ENCODE measurements at places on chromosomes 1 and 21.

- no peak for DNase-seq
These were observed 78.2 kb downstream of the SLC66A1 start for GRCh38 chr1:19390166-19390850.

- DNase-seq = no peak
These were observed 336.5 kb downstream of the RPS6KC1 start for GRCh38 chr1:213387380-213388015.

- no peak for DNase-seq
These were observed 4.2 kb upstream of the COL6A1 start for GRCh38 chr21:45977396-45977795.

- no peak for DNase-seq
These were observed 4.3 kb downstream of the TSPAN2 start for GRCh38 chr1:115084902-115085511.

DNA sequence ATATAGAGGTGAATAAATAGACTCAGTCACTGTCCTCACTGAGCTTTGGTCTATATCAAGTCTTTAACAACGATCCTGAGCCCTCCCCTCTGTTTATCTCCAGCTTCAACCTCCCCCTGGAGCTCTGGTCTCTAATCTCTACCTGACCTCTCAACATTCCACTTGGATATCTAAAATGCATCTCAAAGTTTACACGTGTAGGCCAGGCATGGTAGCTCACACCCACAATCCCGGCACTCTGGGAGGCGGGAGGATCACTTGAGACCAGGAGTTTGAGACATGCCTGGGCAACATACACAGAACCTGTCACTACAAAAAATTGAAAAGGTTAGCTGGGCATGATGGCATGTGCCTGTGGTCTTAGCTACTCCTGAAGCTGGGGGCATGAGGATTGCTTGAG, 53.4 kb downstream of the GADD45A start:
- DNase-seq = no peak

DNA sequence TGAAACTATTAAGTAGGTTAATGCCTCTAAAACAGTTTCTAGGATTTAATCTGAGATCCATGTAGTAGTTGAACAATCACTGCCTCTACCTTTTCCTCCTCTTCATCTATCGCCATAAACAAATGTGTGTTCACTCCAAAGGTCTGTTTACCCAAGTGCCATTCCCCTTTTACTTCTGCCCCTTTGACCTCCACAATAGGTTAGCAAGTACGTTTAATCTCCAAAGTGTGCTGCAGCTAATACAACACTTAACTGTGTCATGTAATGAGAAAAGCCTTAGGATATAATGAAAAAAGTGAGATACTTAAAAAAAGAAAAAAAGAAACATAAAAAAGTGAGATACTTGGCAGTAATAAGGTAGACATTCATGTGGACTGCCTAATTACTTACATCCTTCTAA, 28.2 kb downstream of the GPBP1L1 start:
- no peak for DNase-seq

DNA sequence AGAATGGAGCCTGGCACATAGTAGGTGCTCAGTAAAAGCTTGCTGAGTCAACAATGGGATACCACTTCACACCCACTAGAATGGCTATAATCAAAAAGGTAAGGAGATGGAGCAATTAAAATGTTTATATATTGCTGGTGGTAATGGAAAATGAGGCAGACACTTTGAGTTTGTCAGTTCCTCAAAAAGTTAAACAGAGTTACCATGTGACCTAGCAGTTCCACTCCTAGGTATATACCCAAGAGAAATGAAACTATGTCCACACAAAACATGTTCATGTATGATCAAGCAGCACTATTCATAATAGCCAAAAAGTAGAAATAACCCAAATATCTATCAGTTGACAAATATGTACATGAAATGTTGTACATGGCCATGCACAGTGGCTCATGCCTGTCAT, 74.8 kb upstream of the ECE1 start:
- DNase-seq = no peak

DNA sequence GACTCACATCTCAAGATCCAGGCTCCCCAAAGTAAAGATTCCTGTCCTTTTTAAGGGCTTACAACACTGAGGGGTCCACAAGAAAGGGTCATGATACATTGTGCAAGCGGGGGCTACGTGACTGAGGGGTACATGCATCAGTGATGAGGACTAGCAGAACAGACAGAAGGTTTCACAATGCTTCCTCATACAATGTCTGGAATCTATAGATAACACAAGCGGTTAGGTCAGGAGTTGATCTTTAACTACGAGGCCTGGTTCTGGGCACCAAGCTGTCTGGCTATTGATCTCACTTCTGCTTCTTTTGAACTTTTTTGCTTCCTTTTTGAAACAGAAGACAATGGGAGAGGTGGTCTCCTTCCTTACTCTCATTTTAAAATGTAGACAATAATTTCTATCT, 718.6 kb downstream of the AMY1C start:
- DNase-seq = no peak

GRCh38 chr1:67564193-67564592, 120.8 kb upstream of the GADD45A start:
- no peak for DNase-seq

- DNase-seq = no peak
These were observed 613.9 kb downstream of the PTPRU start for GRCh38 chr1:29849991-29850757.

GRCh38 chr1:217747156-217747769, 116.1 kb downstream of the SPATA17 start:
- DNase-seq = peak; percentile 43

GRCh38 chr1:17475752-17476151, 36.3 kb upstream of the RCC2 start:
- peak; percentile 79 for DNase-seq

DNA sequence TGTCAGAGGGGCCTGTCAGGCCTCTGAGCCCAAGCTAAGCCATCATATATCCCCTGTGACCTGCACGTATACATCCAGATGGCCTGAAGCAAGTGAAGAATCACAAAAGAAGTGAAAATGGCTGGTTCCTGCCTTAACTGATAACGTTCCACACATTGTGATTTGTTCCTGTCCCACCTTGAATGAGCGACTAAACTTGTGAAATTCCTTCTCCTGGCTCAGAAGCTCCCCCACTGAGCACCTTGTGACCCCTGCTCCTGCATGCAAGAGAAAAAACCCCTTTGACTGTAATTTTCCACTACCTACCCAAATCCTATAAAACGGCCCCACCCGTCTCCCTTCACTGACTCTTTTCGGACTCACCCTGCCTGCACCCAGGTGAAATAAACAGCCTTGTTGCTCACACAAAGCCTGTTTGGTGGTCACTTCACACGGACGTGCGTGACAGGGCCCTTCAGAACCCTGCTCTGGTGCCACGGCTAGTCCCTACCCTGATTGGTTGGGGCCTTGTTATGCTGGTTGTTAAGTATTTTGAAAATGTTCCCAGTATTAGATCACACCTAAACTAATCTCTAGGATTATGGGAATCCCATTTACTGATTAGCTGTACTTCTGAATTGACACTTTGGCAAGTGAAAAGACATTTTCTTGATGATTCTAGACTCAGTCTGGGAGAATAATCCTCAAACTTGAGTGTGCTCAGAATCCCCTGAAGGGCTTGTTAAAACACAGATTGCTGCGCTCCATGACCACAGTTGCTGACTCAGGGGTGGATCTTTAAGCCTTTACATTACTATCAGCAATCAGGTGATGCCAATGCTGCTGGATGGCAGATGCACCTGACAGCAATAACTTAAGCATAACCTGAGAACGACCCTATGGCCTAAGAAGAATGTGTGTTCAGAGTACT, 28.8 kb upstream of the SPATA6 start:
- DNase-seq = no peak

GRCh38 chr1:150017206-150017750, 6.8 kb upstream of the OTUD7B start:
- peak; percentile 90 for DNase-seq

DNA sequence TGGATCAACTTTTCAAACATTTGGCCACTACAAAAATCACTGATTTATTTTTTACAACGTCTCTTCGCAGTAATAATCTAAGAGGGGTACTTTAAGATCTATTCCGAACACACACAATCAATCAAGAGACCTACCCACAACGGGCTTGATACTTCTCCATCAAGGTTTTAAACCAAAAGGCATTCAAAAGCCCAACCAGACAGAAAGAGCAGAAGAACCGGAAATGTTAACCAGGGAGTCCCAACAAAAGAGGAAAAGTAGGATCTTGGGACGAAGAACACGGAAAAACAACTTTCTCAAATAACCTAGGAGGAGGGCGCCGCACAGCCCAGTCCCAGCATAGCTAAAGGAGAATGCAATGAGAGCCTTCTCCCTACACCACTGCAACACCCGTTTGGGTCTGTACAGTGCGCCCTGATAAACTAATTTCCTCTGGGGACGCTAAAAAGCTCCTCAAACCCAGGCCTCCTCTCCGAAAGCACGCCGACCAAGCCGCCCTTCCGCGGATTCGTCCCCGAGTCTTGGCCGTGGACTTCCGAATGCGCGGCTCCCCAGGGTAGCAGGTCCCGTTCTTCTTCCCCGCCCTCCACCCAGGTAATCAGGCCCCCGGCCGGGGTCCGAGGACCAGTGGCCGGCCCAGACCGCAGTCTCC, 623 bp downstream of the RPL22 start:
- DNase-seq = no peak

- DNase-seq = no peak
These were observed 24.1 kb upstream of the ZSWIM5 start for GRCh38 chr1:45230537-45230936.

GRCh38 chr1:8249838-8250237, 68.1 kb upstream of the SLC45A1 start:
- DNase-seq = no peak

DNA sequence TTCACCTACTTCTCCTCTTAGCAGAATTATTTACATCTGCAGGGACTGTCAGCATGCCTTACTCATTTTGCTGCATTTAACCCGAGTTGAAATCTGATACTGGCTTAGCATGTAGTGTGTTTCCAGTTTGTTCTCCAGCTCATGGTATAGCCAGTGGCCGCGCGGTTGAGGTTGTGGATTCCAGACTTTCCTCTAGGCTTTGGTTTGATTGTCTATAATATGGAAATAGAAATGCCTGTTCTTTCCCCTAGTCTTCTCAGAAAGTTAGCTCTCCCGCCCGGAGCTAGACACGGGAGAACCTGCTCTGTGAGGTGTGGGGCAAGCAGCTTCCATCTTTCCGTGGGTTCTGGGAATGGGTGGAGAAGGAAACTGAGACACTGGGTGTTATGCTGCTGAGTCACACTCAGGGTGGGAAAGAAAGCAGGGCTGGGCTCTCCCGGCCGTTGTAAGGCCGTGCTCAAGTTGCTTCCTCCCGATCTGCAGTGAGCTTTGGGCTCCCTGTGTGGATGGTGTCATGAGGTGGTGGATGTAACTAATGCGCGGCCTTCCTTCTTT, 206.8 kb upstream of the TMEM51 start:
- DNase-seq = peak; percentile 72

GRCh38 chr1:170290991-170291390, 145.2 kb downstream of the NTMT2 start:
- DNase-seq = no peak

- DNase-seq = no peak
These were observed 51.1 kb upstream of the NTPCR start for GRCh38 chr1:232899268-232899667.

DNA sequence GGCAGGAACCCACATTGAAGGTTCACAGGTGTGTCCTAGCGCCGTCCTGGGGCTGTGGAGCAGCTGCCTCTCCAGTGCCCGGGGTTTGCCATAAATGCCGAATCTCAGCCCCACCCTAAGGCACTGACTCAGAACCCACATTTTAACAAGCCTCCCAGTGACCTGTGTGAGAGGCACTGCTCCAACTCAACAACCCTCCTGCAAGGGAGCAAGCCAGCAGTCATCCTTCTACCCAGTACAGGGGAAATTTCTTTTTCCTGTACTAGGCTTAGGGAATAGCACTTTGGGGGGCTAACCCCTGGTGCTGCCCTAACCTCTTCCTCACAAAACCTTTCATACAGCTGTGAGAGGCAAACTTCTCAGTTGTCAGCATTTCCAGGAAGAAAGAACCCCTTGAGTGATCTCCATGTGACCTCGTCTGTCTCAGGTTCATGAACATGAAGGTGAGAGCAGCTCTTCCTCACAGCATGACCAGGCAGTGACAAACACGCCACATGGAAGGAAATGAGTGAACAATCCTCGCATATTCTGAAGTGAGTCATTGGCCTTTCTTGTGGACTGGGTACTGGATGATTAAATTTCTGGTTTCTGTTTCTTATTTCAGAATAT, 11.4 kb upstream of the BCAR3 start:
- peak; percentile 99 for DNase-seq

GRCh38 chr21:17003763-17004373, 509.0 kb upstream of the CXADR start:
- DNase-seq = peak; percentile 21

DNA sequence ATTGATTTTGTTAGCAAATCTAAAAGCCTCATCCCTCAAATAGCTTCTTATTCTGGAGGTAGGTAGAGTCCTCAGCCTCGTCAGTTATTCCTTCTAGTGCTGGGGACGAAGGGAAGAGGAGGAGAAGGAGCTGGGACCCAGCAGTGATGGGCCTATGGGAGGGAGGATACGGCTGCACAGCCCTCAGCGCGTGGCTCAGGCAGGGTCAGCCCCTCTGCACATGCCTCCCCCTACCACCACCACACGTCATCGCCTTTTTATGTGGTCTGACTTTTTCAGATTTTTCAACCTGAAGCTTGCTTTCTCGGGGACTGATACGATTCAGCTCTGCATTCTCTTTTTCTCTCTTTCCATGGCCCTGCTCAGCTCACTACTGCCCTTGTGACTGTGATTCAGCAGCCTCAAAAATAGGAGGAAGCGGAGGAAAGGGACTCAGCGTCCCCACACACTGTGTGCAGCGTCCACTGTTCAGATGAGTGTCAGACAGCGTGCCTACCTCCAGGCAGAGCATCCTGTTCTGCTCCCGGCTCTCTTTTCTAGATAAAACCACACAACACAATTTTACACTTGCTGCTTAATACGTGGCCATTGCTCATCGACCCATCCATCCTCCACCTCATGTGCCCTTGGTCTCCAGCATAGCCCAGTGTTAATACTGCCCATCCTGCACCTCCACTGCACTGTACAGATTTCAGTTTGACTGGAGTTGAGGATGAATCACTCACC, 827 bp downstream of the OR2B11 start:
- no peak for DNase-seq

GRCh38 chr1:182135946-182136345, 74.4 kb upstream of the ZNF648 start:
- no peak for DNase-seq

DNA sequence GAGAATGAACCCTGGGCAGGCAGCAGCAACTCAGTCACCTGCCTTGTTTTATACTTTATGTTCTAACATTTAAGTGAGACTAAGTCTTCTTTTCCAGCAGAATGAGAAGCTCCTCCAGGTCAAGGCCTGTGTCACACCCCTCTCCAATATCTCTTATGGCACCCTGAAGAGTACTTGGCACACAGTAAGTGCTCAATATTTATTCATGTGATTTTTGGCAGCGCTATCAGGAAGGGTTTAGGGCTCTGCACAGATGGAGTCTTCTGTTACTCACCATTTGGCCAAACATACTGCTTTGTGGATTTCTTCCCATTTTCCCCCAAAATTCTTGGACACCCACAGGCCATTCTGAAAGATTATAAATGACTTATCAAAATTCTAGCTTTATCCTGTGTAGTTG, 43.8 kb upstream of the MYBPHL start:
- DNase-seq = no peak

- DNase-seq = no peak
These were observed 30.5 kb upstream of the FGGY start for GRCh38 chr1:59266180-59266926.

- DNase-seq = no peak
These were observed 122.7 kb downstream of the PSMG1 start for GRCh38 chr21:39060485-39061083.

Measured in kidney tubule cell (primary cell).